DMS53 (cell line): ENCODE measurements at places on chromosomes 16 and 17.
A peak's percentile ranks its signal among the peaks of the same experiment; 100 is the strongest.

- DNase-seq = peak; percentile 40
Measured at GRCh38 chr17:32927724-32928585, at the start of gene TMEM98. TSS of gene TMEM98 (plus strand) at chr17:32928153. CDS start at chr17:32931529, 3,376 bp downstream.

GRCh38 chr16:11632455-11632939 lies 35.8 kb upstream of the SNN start:
- no peak for DNase-seq

DNA sequence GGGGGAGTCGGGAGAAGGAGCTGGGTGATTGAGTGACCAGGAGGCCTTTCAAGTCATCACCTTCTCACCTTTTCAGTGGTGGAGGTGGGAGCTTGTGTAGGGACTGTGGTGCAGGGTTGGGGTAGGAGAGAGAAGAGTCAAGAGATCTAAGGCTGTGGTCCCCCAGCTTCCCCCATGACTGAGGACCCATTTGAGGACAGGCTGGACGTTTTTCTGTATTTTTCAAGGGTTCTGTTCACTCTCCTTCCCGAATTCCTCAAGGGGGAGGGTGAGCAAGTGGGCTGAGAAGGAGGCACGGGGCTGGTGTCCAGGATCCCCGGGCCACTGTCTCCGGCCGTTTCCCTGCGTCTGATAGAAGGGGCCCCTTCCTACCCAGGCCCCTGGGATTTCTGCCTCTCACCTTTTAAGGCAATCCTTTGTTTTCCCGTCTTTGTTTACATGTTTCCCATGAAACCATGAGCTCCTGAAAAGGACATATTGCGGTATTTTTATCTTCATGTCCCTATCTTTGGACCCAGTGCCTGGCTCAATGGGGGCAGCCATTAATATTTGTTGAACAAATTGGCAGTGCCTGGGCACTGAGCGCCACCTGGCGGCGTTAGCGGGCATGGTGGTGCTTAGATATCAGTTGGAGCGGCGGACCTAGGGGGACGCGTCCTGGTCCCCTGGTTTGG lies 9.2 kb upstream of the CD300A start:
- peak; percentile 86 for DNase-seq

DNA sequence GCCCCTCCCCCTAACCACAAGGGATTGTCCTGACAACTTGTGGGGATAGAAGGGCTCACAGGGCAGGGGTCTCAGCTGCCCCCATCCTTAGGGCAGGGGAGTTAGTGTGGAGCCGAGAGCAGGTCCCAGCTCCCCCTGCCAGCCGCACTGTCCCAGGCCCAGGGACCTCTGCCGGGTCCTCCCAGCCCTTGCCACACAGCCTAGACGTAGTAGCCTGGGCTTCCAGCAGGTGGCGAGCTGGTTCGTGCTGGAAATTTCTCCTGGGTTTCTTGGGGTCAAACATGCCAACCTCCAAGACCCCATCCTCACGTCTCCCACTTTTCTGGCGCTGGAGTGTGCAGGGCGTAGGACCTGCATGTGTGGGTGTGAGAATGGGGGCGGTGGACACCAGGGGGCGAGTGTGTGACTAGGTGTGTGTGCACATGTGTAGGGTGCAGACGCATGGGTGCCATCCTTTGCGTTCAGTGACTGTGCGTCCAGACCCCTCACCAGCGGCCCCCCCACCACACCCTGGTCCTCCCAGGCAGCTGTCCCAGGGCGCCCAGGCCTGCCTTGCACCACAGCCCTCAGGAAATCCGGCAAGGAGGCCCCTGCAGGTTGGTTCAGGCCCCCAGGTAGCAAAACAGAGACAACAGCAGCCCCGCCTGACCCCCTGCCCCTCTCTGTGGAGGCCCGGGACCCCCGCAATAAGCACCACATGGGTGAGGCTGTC lies 29.5 kb downstream of the SBK1 start:
- DNase-seq = peak; percentile 50

GRCh38 chr17:7423679-7424078 lies 1.7 kb upstream of the SPEM2 start:
- peak; percentile 67 for DNase-seq

- no peak for DNase-seq
Measured at GRCh38 chr17:8696906-8697305, 47.7 kb downstream of the CCDC42 start.
